ENCODE measurements at places on chromosomes 7 and 10.

GRCh38 chr10:15801147-15801546, 59.2 kb downstream of the MINDY3 start:
- DNase-seq: no peak

DNA sequence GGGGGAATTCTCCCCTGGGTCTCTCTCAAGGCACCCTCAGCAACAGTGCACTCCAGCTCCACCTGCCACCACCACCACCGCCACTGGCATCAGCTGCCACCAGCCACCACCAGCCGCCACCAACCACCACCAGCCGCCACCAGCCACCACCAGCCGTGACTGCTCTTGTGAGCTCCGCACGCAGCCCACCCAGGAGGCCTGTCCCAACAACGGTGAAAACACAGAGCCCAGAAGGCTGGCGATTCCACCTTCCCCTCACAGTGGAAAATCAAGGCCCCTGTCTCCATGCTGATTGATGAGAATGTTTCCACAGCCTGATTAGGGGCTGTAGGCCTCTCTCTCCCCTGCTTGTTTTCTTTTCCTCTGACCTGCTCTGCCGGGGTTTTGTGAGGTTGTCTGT, 41.1 kb downstream of the COBL start:
- no peak for DNase-seq

DNA sequence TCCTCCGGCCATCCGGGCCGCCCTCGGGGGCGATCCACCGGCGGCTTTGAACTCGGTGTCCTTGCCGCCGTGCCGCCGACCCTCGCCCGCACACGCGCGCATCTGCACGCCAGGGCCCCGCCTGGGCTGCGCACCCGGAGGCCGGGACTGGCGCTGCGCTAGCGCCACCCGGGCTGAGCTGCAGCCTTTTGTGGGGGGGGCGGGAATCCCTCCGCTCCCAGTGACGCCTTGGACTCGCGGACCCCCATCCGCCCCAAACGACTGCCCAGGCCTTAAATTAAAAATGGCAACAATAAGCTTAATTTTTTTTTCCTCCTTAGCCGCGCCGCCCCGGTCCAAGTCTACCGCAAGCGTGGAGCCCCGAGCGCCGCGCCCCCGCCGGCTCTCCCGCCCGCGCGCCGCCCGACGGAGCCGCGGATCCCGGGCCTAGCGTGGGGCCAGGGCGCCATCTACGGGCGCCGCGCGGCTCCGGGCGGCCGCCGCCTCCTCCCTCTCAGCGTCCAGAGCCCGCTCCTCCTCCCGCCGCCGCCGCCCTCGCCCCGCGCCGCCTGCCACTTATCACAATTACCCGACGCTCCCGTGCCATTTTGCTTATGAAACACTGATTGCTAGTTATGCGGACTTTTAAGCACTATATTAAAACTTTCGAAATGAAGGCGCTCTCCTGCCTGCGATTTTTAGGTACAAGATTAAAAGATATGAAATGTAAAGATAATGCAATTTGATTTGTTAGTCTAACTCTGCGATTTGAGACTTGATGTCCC, 7.5 kb upstream of the EBF3 start:
- no peak for DNase-seq

DNA sequence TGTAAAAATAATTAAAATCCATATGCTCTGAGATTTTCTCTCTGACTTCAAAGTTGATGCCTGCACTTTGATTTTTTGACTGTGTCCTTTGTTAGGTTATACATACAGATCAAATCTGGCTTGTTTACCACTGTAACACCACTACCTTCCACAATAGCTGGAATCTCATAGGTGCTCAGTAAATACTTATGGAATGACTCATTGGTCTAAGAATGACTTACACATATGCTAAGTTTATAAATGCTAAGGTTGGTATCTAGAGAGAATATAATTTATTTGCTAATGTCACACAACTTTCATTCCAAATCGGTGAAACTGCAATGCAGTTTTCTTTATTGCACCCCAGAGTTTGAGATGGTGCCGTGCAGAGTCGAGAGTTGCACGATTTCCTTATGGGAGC, 578.5 kb downstream of the SH2D4B start:
- no peak for DNase-seq

DNA sequence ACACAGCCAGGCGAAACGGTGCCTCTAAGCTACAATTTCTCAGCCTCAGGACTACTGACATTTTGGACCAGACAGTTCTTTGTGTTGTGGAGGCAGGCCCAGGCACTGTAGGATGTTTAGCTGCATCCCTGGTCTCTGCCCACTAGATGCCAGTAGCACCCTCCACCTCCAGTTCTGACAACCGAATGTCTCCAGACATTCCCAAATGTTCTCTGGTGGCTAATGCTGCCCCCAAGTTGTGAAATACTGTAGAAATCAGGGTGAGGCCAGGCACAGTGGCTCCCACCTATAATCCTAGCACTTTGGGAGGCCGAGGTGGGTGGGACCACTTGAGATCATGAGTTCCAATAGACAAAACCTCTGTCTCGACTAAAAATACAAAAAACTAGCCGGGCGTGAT, 18.2 kb downstream of the HNRNPF start:
- peak; percentile 19 for DNase-seq

- no peak for DNase-seq
Observed at GRCh38 chr7:101363196-101363733, 590 bp downstream of the COL26A1 start.

DNA sequence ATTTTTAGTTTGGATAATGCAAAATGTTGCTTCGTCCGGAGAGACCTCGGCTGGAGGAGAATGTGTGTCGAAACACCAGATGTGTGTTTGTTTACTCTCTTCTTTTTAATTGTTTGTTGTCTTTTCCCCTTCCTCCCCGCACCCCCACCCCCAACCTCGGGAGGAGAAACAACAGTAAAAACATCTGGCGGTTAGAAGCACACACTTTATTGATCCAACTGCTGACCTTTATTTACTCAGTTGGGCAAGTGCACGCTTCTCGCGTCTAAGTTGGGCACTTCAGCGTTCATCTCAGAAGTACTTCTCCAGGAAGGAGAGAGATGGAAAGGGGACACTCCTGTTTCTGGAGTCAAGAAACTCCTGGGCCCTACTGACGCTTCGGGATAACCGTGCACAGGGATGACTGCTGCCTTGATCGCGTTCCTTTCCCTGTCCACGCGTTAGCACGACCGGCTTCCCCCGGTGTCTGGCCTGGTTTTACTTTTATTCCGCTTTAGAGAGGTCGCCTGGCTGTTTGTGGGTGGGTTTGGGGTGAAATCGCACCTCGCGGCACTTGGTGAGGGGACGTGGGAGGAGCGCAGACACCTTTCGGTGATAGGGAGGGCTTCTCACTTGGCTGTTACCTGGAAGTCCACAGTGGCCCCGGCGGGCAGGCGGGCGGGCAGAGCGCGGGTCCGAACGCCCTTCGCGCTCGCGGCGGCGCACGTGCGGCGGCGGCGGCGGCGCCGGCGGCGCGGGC, 168.3 kb upstream of the PPP1R3A start:
- DNase-seq: no peak

- DNase-seq: no peak
Observed at GRCh38 chr10:75400771-75401568, 594 bp downstream of the ZNF503 start.

DNA sequence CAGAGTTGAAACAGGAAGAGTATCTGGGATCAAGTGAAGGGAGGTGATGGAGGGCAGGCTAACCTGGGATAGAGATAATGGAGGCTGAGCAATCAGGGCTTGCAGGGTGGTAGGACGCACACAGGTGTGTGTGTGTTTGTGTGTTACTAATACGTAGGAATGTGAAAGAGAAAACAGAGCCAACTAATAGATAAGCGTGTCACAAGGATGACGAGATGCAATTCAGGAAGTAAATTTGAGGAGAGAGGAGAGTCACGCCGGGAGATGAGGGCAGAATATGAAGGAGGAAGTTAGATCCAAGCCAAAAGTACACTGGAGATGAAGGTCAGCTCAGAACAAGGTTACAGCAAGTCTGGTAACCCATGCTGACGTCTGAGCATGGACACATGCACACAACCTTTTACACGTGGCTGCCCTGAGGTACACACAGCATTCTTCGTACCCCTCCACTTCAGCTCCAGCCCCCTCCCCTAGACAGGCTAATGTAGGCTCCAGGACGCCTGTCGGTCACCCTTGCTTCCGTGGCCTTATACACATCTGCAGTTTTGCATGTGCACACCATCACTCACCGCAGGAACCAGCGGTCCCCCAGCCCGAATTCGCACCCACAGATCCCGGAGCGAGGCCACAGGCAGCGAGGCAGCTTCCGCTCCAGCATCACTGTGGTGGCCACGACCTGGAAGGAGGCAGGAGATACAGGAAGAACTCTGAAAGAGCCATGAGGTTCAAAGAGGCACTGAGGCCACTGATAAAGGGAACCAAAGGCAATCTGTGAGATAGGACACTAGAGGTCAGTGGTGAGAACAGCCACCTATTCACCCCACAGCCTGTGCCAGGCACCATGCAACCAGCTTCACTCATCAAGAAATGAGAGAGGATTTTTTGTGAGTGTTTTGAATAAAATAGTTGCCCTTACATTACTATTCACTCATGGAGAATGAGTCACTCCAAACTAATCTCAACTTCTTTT, 23.7 kb upstream of the TRPV6 start:
- no peak for DNase-seq

DNA sequence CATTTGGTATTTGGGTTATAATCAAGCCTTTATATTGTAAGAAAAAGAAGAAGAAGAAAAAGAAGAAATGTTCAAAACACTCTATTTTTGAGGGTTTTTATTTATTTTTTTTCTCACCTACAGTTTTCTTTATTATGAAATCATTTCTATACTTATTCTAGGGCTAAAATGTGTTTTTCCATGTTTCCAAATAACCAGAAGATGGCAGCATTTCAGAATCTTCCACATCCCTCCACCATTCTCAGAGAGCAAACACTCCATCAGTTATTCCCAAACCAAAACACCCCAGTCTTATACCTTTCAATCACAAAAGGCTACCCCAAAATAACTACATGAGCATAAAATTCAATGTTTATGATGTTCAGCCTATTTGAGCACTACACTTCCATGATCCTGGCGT, 38.7 kb upstream of the PPP1R17 start:
- DNase-seq: peak; percentile 54

DNA sequence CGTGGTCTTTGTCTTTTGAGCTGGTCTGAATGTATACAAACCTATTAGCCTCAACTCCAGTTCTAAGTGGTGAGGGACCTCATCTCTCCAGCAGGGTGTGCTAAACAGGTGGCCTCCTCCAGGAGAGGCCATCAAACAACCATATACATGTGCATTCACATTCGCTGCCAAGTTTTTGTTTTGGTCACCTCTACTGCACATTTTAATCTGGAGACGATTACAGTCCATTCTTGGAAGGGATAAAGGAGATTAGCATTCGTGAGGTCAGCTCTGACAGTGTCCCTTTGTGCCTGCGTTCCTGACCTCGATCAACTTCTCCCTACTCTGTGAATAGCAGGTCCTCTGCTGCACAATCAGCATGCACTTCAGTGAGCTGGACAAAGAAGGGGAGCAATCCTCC, 60.8 kb downstream of the RHOBTB1 start:
- DNase-seq: no peak

DNA sequence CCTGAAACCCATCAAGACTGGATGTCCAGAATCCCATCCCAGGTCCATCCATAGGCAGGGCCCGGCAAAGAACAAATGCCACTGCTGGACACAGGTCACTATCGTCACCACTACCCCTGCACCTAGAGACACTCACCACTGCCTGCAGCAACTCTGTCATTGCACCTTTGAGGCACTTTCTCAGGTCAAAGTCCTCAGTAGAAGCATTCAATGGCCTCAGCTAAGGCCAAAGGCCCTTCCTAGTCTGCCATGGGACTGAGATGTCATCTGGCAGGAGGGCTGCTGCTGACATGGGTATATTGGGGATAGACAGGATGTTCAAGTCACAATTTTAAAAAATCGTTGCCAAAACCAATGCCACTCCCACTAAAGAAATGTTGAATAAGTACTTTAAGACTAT, 58.7 kb downstream of the GPAM start:
- DNase-seq: no peak

DNA sequence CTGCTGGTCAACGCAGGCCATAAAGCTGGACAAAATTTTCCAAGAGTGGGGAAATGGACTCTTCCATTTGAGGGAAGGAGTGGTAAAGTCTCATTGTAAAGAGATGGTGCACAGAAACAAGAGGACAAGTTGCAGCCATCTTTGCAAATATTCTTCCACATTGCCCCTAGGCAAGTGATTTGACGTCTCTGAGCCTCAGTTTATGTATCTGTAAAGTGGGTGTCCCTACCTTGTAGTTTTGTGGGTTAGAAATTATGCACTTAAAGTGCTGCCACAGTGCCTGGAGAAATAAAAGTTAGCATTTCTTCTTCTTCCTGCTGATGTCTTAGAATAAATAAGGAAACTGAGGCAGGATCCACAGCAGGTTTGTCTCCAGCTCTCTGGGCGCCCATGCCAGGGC, 12.1 kb downstream of the ADAMTS14 start:
- DNase-seq: no peak
